Lower lobe of right lung (tissue), 2 donors: ENCODE measurements at places on chromosomes 11 and 22. TPM values are rescaled to one million over a fixed set of nuclear protein-coding genes. Genes with fewer than 3 reads are reported as not detected.
A peak's percentile ranks its signal among the peaks of the same experiment; 100 is the strongest.

- H3K36me3 ChIP-seq: no peaks in the 10 kb centered on the region
- no peak for DNase-seq
- H3K4me3 ChIP-seq: no peak overlapping the region
- H3K27ac ChIP-seq: no peak overlapping the region
- H3K4me1 ChIP-seq: no peaks in the 10 kb centered on the region
Measured at GRCh38 chr11:36729825-36730224, 131.8 kb upstream of the RAG2 start.

DNA sequence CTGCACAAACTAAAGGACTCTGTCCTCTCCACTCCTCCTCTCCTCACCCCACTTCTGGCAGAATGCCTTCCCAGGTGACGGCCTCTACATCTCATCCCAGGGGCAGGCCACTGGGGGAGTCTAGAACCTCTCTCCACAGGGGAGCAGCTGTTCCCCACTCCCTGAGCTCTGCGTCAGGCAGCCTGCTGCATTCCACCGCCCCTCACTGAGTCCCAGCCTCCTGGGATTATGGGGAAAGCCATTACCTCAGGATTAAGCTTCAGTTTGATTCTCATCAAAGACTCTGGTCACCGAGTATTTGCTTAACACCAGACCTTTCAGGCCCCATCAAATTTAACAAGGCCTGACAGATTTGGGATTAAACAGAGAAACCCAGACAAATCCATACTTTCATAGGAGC lies 405.9 kb downstream of the NXPE2 start:
- peaks cover 13% of the 10 kb centered on the region for H3K27me3 ChIP-seq
- no peak overlapping the region for H3K4me3 ChIP-seq
- no peak overlapping the region for H3K27ac ChIP-seq
- H3K4me1 ChIP-seq: no peaks in the 10 kb centered on the region
- DNase-seq: no peak

DNA sequence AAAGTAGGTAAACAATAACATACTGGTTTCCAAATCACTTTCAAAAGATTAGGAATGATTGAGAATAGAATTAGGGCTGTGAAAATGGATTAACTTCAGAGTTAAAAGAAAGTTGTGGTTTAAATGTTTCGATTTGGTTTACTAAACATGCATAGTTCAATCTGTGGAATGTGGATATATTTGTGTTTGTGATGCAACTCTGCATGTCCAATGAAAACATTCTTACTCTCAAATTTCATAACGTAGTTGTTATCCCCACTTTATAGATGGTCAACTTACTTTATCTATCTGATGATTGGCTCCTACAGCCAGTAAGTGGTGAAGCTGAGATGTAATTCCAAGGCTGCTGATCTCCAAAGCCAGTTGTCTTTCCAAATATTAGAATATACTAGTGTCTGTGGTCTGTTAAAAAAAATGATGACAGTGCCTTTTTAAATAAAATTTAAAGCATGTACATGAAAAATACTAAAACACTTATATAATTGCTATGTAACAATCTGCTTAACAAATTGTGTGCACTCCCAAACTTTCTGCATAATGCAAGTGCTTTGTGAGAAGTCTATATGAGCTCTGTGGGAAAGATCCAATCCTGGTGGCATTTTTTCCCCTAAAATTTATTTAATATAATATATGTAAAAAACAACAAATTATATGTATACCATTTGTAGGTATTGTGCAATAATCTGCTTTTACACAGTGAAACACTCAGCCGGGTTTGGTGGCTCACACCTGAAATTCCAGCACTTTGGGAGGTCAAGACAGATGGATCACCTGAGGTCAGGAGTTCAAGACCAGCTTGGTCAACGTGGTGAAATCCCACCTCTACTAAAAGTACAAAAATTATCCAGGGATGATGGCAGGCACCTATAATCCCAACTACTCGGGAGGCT lies 9.7 kb upstream of the SIK3 start:
- H3K36me3 ChIP-seq: no peaks in the 10 kb centered on the region
- no peaks in the 10 kb centered on the region for H3K27me3 ChIP-seq
- no peak for DNase-seq

- H3K4me3 ChIP-seq: no peak overlapping the region
- H3K27me3 ChIP-seq: no peaks in the 10 kb centered on the region
- H3K4me1 ChIP-seq: no peaks in the 10 kb centered on the region
- no peak for DNase-seq
- H3K27ac ChIP-seq: no peak overlapping the region
Measured at GRCh38 chr22:22235558-22235957, 9.0 kb upstream of the VPREB1 start.

DNA sequence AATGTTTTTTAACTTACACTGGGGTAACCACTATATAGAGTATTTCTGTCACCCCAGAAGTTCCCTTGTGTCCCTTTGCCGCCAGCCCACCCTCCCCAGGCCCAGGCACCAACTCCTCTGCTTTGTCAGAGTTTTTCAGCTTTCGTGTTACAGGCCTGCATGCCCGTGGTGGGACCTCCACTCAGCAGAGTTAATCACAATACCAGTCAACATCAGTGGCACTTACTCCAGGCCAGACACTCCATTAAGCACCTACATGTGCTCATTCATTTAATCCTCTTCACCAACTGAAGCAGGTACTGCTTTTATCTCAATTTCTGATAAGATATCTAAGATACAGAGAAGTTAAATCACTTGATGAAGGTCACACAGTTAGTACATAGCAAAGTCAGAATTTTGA lies 63.3 kb downstream of the LIF start:
- H3K4me1 ChIP-seq: no peaks in the 10 kb centered on the region
- DNase-seq: no peak
- H3K4me3 ChIP-seq: no peak overlapping the region
- no peaks in the 10 kb centered on the region for H3K36me3 ChIP-seq
- no peak overlapping the region for H3K27ac ChIP-seq

- H3K4me1 ChIP-seq: no peaks in the 10 kb centered on the region
- no peaks in the 10 kb centered on the region for H3K36me3 ChIP-seq
- peaks cover 14% of the 10 kb centered on the region for H3K27me3 ChIP-seq
- H3K27ac ChIP-seq: no peak overlapping the region
- no peak overlapping the region for H3K4me3 ChIP-seq
Measured at GRCh38 chr11:116730601-116731000, 42.2 kb downstream of the BUD13 start.

DNA sequence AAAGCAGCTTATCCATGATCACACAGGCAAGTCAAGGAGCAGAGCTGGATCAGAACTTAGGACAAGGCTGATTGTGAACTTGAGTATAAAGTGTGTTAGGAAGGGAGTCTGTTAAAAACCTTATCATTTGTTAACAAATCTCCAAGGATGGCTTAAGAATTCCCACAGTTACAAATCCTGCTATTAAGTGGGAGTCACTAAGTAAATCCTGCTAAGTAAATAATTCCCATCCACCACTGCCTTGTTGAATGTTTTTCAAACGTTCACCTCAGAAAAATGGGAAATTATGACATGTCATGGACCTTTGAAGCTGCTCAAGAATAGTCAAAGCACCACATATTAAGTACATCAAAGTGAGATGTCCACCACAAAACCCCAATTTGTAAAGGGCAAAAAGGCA lies 88.7 kb downstream of the FAM168A start:
- no peaks in the 10 kb centered on the region for H3K27me3 ChIP-seq
- no peaks in the 10 kb centered on the region for H3K36me3 ChIP-seq
- no peaks in the 10 kb centered on the region for H3K4me1 ChIP-seq

DNA sequence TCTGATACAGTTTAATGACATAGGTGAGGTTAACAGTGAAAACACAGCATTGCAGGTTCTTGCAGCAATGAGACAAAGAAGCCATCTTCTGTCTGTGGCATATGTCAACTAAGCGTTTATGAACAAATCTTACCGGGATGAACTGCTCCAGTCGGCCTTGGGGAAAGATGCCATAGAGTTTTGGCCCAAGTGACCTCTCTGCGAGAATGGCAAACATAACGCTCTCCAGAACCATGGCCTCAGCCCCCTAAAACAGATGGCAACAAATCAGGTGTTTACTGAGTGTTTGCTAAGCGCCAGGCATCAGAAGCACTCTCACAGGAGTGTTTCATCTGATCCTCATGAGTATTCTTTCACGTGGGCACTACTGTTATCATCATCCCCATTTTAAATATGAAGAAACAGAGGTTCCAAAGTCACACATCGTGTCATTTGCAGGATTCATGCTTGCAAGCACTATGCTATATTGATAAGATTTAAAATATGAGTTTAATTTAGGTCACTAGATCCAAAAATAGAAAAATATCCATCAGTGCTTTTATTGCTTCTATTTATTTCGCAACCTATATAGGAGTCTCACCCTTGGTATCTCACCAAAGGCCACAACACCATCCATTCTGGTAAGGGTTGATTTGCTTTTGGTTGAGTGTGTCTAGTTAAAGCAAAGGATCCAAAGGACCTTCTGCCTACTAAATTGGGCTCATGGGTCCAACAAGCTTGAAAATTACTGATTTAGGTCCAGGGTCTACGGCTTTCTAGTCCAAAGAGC lies 35.9 kb downstream of the TCIRG1 start:
- peaks cover 55% of the 10 kb centered on the region for H3K36me3 ChIP-seq
- H3K27ac ChIP-seq: no peak overlapping the region
- DNase-seq: no peak
- H3K27me3 ChIP-seq: no peaks in the 10 kb centered on the region

- no peak overlapping the region for H3K27ac ChIP-seq
- H3K36me3 ChIP-seq: no peaks in the 10 kb centered on the region
- H3K4me3 ChIP-seq: no peak overlapping the region
- H3K27me3 ChIP-seq: peaks cover 4% of the 10 kb centered on the region
Measured at GRCh38 chr11:33509632-33510031, 191.0 kb downstream of the C11orf91 start.

GRCh38 chr11:75858042-75858441 lies 43.0 kb downstream of the UVRAG start:
- no peak overlapping the region for H3K4me3 ChIP-seq
- H3K27me3 ChIP-seq: no peaks in the 10 kb centered on the region
- no peak for DNase-seq
- peaks cover 14% of the 10 kb centered on the region for H3K4me1 ChIP-seq
- no peak overlapping the region for H3K27ac ChIP-seq
- no peaks in the 10 kb centered on the region for H3K36me3 ChIP-seq

GRCh38 chr11:16895306-16895705 lies 118.9 kb downstream of the PLEKHA7 start:
- no peaks in the 10 kb centered on the region for H3K36me3 ChIP-seq
- no peak overlapping the region for H3K4me3 ChIP-seq
- no peak overlapping the region for H3K27ac ChIP-seq
- no peaks in the 10 kb centered on the region for H3K27me3 ChIP-seq
- no peak for DNase-seq

DNA sequence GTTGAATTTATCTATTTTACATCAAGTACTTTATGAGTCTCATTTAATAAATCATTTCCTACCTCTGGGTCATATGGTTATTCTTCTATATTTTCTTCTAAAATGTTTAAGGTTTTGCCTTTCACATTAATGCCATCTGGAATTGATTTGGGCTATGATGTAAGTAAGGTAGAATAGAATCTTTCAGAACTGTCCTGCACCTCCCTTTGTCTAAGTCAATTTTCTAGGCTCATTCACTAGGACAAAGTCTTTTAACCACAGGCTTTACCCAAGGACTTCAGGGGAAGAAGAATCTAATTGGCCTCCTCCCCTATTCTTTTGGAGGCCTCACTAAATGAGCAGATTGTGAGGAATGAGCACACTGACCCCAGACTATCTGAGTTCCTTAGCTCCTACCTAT lies 146.0 kb downstream of the BBOX1 start:
- no peak overlapping the region for H3K27ac ChIP-seq
- no peaks in the 10 kb centered on the region for H3K27me3 ChIP-seq
- H3K4me1 ChIP-seq: peaks cover 3% of the 10 kb centered on the region
- no peak for DNase-seq
- no peak overlapping the region for H3K4me3 ChIP-seq
- H3K36me3 ChIP-seq: no peaks in the 10 kb centered on the region

GRCh38 chr22:34236527-34236926 lies 316.3 kb upstream of the LARGE1 start:
- H3K4me3 ChIP-seq: no peak overlapping the region
- H3K36me3 ChIP-seq: no peaks in the 10 kb centered on the region
- no peak for DNase-seq

DNA sequence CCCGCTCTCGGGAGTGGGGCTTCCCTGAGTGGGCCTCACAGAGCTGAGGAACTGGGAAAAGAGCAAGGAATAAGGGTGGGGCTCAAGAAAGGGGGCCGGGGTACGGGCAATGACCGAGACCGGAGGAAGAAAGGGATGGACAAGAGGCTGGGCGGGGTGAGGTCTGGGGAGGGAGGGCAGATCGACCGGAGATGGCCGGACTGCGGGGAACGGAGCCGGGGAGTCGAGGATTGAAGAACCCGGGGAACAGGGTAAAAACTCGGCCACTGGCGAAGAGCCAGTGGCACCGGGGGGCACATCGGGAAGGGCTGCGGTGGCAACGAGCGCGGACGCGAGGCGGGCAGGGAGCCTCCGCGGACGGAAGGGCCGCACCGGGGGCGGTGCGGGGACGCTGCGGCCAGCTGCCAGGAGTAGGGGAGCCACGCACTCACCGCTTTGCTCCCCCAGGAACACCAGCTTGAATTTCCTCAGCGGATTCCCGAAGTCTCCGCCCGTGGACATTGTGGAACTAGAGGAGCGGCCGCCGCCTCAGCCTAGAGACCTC lies 667 bp downstream of the RAB6A start:
- H3K27me3 ChIP-seq: no peaks in the 10 kb centered on the region
- peak overlapping the region; percentile 92 for H3K4me3 ChIP-seq

GRCh38 chr22:40116496-40117200 lies 61.1 kb upstream of the TNRC6B start:
- no peak overlapping the region for H3K27ac ChIP-seq
- no peak overlapping the region for H3K4me3 ChIP-seq
- H3K27me3 ChIP-seq: no peaks in the 10 kb centered on the region

DNA sequence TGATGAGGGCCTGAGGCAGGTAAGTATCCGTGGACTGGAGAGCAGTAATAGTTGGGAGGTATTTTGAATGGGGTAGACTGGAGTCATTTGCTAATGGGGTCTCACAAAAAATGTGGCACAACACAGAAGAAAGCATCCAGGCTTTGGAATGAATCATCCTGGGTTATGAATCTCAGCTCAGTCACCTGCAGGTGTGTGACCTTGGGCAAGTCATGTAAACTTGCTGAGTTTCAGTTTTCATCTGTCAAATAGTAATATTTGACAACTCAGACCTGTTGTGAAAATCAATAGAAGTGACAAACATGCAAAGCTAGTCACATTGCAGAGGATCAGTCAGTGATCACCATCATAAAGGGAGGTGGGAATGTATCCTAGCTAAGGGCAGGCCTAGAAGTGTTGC lies 232.0 kb upstream of the TENM4 start:
- no peak for DNase-seq
- H3K4me3 ChIP-seq: no peak overlapping the region
- no peaks in the 10 kb centered on the region for H3K4me1 ChIP-seq
- H3K36me3 ChIP-seq: no peaks in the 10 kb centered on the region

- no peak overlapping the region for H3K27ac ChIP-seq
- no peak for DNase-seq
- H3K36me3 ChIP-seq: no peaks in the 10 kb centered on the region
Measured at GRCh38 chr11:32847511-32847910, 17.8 kb downstream of the PRRG4 start.

POLDIP3 gene
- total RNA-seq: 75.0 TPM

MS4A6A gene
- 176 TPM for total RNA-seq

NOX4 gene
- 4.3 TPM for total RNA-seq

CCDC81 gene
- 4.8 TPM for total RNA-seq

DGCR8 gene
- total RNA-seq: 29.5 TPM

TSPAN32 gene
- total RNA-seq: 12.5 TPM

MMP7 gene
- 7.1 TPM for total RNA-seq

DKK3 gene
- total RNA-seq: 111 TPM

ANO9 gene
- total RNA-seq: 21.6 TPM

HEPHL1 gene
- total RNA-seq: not detected

GLYATL1 gene
- not detected for total RNA-seq

OR52N4 gene
- total RNA-seq: not detected
